ENCODE measurements at places on chromosomes 5 and 9.

DNA sequence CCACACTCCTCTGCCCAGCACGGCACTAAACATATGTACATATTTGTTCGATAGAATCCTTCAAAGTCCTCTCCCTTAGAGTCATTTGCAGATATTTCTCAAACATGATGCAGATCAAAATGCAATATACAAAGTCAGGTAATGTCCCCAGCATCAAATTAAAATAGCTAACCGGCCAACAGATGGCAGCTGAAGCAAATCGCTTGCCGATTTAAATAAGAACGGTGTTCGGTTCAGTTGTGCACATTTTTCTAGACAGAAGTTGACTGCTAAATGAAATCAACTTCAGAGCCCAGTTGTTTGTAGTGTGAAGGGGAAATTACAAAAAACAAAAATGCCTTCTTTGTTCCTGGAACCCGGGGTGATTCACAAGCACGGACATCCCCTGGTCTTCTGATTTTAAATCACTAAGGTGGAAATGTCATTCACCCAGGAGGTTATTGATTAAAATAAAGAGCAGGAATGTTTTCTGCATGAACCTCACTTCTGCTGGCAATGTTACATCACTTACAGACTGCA lies 219.2 kb downstream of the EBF1 start:
- DNase-seq, result no peak

GRCh38 chr5:176365351-176366231 lies at the start of gene ARL10:
Gene ARL10 (plus strand): TSS chr5:176365487. CDS start chr5:176365564, 77 bp downstream.
- DNase-seq, result peak; percentile 54

DNA sequence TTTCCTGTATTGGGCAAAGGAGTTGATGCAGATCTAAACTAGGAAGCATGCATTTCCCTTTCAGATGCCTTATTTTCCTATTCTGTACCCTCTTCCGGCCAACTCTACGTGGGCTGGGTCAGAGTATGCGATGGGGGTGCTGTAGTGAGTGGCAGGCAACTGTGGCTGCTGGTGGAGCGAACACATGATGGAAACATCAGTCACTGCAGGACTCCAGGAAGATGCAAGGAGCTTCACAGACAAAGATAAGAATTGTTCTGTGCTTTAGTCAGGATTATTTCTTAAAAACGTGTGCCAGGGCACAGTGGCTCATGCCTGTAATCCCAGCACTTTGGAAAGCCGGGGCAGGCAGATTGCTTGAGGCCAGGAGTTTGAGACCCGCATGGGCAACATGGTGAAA lies 75.1 kb downstream of the PSAT1 start:
- no peak for DNase-seq

DNA sequence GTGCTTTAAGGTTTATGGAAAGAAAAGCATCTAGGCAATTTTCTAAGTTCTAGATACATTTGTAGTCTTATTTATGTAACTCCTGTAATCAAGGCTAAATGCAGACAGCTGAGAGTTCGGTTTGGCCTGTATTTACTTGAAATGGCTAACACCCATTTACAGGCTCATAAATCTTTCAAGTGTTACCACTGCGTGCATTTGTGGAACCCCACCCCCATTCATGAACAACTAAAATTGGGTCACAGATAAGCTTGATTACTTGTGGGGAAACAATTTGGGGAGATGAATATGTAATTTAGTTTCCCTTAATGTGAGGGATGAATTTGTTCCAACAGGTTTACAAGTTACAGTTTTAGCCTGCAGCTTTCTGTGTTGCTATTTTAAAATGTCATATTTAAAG lies 360.6 kb downstream of the ARRDC3 start:
- DNase-seq, result no peak

GRCh38 chr9:106622164-106622487 lies 240.8 kb upstream of the ZNF462 start:
- DNase-seq, result no peak

DNA sequence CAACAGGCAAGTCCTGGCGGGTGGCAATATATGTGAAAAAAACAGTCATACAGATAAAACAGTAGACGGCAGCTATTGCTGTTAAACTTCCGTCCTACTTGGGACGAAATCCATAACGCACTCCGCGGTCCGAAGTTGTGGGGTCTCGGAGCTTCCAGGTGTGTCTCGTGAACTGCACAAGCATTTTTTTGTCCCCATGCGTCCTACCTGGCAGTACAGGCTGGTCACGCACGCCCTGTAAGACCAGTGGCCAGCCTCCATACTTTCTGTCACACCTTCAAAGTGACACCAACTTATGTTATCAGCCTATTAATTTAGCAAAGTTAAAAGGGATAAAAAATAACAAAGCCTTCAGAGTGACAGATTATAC lies 51.3 kb downstream of the TGFBI start:
- DNase-seq, result no peak

- DNase-seq, result no peak
Measured at GRCh38 chr9:133836001-133836758, 98.0 kb upstream of the SARDH start.

GRCh38 chr5:103910786-103911185 lies 348.2 kb upstream of the NUDT12 start:
- no peak for DNase-seq

GRCh38 chr5:139635606-139636206 lies 12.4 kb upstream of the CXXC5 start:
- DNase-seq, result peak; percentile 96

DNA sequence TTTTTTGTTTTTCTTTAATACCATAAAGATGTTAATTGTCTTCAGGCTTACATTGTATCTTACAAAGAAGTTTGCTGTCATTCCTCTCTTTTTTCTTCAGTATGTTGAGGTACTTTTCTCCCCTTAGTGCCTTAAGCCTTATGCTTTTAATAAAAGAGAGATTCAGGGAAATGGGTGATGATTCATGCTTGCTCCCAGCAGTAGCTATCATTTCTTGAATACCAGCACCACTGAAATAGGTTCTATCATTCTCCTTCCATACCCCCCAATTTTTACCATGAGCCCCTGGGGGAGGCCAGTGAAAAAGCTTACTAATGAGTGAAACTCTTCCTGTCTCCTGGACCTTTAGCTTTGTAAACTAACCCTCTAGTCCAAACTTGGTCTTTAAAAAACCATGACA lies 165.0 kb downstream of the FBXL7 start:
- DNase-seq, result peak; percentile 18

DNA sequence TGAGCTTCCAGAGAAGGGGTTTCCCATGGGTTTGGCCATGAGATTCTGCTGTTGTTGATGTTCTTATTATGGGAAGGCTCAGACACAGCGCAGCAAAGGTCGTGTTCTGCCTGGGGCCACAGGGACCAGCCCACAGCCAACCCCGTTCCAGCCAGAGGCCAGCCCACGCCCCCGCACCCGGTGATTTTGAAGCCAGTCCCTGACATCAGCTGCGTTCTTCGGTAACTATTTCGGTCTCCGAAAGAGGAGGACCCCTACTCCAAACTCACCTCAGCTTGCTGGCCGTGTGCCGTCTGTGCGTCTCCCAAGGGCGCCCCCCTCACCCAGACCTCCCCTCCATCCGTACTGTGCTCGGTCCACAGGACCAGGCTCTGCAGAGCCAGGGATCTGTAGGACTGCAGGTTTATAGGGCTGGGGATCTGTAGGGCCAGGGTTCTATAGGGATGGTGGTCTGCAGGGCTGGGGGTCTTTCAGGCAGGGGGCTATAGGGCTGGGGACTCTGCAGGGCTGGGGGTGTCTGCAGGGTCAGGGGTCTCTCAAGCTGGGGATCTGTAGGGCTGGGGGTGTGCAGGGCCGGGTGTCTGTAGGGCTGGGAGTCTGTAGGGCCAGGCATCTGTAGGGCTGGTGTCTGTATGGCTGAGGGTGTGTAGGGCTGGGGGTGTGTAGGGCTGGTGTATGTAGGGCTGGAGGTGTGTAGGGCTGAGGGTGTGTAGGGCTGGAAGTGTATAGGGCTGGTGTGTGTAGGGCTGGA lies 11.8 kb downstream of the COL5A1 start:
- DNase-seq, result no peak

- DNase-seq, result peak; percentile 96
Measured at GRCh38 chr9:130860458-130861316, 25.6 kb downstream of the ABL1 start.

DNA sequence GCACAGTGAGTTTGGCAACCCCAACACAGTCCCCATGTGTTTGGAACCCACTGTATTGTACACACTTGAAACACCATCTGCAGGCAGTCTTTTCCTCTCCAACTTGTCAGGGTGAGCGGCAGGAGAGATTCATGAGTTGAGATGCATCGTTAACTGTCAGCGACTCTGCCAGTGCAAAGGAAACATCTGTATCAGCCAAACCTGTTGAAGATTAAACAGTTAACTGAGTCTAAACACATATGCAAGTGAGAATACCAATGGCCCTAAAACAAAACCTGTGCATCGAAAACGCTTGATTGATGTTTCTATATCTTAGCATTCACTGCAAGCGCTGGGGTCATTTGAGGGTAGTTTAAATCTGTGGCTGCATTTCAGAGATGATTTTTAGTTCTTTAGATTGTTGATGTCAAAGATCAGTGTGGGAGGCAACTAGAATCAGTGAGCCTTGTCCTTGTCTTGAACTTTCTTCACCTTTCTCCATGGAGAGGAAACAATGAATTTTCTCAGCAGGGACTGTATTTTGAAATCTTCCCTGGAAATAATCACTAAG lies 41.3 kb upstream of the PAM start:
- DNase-seq, result peak; percentile 23

DNA sequence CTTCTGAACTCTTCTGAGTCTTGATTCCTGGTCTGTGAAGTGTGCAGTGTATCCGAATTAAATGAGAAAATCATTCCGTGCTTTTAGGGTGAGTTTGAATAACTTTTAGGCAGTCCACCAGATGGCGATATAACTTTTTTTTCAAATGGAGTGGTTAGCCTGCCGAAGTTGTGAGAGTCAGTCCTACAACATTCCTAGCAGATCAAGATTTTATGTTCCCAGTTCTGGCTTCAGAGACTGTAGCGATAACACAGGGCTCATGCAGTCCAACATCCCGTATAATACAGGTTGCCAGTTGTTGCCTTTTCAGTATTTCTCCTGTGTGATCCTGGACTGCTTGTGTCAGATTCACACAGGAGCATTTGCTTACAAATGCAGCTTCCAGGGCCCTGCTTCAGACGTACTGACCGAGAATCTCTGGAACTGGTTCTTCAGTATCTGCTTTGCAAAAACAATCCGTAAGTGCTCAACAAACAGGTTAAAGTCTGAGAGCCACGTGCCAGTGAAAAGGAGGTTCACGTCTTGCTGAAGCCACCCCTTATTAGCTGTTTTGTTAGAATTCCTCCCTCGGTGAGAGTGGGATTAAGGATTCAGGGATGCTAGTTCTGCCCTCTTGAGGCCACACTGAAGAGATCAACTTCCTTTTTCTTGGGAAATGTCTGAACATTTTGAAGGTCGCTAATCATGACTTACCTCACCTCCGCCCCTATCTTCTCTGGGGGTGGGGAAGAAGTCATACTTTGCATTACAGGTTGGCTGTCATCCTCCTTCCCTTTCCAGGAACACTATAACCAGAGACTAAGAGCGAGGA lies 22.8 kb downstream of the SMIM3 start:
- DNase-seq, result no peak

DNA sequence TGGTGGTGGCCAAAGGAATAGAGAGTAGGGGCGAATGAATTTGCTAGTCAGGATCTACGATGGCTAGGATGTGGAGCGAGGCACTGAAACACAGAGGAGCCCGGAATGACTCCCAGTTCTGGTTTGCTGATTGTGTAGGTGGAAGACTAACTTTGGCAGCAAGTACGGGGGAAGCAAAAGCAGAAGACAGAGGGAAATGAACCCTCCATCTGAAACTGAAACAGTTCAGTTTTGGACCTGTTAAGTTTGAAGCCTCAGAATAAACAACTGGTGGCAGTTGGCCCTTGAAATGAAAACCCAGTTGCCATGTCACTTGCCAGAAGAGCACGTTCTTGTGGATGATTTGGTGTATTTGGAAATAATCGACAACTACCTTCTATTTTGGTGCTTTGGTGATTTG lies 15.4 kb upstream of the SMIM15 start:
- no peak for DNase-seq

GRCh38 chr5:133428072-133428660 lies 184.2 kb downstream of the FSTL4 start:
- DNase-seq, result no peak

GRCh38 chr9:116713271-116713670 lies 26.2 kb downstream of the TRIM32 start:
- no peak for DNase-seq

DNA sequence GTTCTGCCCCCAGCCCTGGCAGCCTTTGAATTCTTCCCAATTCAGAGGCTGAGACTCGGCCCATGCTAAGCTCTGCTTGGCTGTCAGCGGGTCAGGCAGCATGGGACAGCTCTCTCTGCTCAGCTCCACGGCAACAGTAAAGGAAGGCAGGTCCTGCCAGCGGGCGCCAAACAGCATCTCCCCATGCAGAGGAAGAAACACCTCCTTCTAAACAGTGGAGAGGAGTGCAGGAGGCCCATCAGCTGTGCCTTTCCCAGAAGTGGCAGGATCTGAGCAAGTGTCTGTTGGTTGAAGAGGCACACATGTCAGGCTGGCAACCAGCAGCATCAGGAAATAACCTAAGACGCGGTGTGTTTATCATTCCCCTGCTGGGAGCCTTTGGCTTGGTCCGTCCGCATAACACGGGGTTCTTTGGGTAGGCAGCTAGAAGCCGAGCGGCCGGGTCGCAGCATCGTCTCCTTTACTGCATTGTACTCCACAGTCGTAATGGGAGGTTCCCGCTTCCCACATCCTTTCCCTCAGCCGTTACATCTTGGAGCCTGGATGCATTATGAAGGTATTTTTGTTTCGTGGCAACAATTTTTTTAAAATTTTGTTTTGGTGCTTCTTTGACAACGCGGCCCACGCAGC lies 42.7 kb upstream of the NCS1 start:
- no peak for DNase-seq

- peak; percentile 59 for DNase-seq
Measured at GRCh38 chr5:119355685-119356611, at the start of gene TNFAIP8. Gene TNFAIP8 (plus strand): TSS chr5:119356019. CDS start chr5:119356091, 72 bp downstream.

- DNase-seq, result no peak
Measured at GRCh38 chr9:129962451-129962864, 80.5 kb downstream of the FNBP1 start.

- DNase-seq, result peak; percentile 18
Measured at GRCh38 chr5:139046551-139046950, 151.6 kb downstream of the SIL1 start.

GRCh38 chr5:43193181-43193893 lies 1.3 kb downstream of the NIM1K start:
- DNase-seq, result peak; percentile 97

GRCh38 chr5:112929336-112930081 lies 7.5 kb upstream of the REEP5 start:
- no peak for DNase-seq

- peak; percentile 36 for DNase-seq
Measured at GRCh38 chr5:74243634-74244033, 396.9 kb downstream of the ENC1 start.

DNA sequence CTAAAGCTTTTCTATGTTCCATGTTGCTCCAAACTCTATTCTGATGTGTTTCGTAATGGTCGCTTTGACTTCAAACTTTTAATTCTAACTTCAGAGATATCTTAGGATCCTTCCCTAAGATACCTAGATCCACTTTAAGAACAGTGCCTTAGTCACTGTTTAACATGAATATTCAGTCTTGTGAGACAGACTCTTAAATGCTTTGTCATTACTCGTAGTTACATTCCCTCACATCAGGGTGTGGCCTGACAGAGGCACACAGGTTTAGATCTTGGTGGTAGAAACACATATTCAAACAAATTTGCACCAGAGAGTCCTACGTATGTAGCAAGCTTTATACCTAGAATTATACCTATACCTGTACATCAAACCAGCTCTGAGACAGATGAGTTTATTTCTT lies 687.0 kb upstream of the C9orf72 start:
- no peak for DNase-seq

Data from cardiac fibroblast (primary cell).